ENCODE measurements at places on chromosomes 12 and 14.

GRCh38 chr14:105646175-105646574 is 119.8 kb downstream of the TMEM121 start:
- ATAC-seq: peak; percentile 39

GRCh38 chr12:28586481-28586880 is 396.2 kb downstream of the CCDC91 start:
- no peak for ATAC-seq

DNA sequence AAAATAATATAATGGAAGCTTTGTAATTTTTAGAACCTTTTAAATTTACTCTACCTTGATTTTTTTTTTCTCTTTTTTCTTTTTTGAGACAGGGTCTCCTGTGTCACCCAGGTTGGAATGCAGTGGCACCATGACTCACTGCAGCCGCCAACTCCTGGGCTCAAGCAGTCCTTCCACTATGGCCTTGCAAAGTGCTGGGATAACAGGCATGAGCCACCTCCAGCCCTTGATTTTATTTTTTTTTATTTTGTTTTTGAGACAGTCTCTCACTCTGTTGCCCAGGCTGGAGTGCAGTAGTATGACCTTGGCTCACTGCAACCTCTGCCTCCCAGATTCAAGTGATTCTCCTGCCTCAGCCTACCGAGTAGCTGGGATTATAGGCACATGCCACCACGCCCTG is 65.3 kb upstream of the TRAF3 start:
- ATAC-seq: no peak

- ATAC-seq: no peak
Measured at GRCh38 chr14:87994974-87995373, 2.0 kb upstream of the GALC start.

DNA sequence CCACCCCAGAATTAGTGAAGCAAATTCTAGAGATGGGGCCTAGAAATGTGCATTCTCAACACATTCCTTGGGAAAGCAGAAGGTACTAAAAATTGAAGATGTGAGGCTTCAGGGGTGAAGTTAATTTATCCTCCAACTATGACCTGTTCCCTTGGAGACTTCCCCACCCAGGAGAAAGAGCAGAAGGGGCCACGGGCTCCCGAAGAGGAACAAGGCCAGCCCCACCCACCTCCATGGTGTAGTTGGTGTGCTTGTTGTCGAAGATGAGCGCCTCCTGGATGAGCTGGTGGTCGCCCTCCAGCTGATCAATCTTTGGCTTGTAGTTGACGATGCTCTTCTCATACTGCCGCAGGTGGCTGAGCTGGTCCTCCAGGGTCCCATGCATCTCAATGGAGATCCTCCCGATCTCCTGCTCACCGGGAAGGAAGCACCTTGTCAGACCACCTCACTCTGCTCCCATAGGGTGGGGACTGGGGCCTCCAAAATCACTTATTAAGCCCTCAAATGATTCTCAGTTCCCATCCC is 87.8 kb upstream of the ZFP36L1 start:
- ATAC-seq: no peak

DNA sequence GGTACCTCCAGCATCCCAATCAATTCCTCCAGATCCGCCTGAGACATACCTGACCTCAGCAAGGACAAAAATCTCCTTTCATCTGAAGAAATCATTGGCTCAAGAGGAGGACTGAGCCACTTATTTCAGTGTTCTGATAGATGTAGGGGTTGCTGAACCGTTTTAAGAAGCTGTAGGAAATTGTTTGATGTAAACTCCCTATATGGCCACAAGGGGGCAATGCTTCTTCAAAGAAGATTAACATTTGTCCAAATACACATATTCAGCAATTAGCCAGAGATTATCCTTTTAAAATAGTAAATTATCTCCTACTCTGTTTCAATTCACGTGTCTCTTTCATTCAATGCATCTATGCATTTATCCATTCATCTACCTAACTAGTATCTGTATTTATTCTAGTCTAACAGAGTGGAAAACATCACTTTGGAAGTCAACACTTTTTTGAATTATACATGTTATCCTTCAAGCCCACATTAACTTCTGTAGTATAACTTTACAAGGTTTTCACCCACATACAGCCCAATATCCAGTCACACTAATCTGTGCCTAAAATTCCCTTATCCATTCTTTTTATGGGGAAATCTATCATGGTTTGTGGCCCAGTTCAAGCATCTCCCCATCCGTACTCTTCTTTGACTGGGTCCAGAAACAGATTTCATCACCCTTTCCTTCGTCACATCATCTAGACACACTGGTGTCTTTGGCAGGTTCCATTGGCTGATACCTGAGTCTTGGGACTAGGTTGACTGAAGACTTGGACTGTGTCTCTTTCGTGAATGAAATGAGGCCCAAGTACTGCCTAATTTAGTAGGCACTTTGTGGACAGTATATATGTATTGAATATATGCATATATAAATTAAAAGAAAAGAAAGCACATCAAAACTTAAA is 411.0 kb upstream of the OR4E1 start:
- ATAC-seq: no peak

GRCh38 chr14:100350276-100350926 is 27.3 kb downstream of the SLC25A47 start:
- peak; percentile 19 for ATAC-seq

DNA sequence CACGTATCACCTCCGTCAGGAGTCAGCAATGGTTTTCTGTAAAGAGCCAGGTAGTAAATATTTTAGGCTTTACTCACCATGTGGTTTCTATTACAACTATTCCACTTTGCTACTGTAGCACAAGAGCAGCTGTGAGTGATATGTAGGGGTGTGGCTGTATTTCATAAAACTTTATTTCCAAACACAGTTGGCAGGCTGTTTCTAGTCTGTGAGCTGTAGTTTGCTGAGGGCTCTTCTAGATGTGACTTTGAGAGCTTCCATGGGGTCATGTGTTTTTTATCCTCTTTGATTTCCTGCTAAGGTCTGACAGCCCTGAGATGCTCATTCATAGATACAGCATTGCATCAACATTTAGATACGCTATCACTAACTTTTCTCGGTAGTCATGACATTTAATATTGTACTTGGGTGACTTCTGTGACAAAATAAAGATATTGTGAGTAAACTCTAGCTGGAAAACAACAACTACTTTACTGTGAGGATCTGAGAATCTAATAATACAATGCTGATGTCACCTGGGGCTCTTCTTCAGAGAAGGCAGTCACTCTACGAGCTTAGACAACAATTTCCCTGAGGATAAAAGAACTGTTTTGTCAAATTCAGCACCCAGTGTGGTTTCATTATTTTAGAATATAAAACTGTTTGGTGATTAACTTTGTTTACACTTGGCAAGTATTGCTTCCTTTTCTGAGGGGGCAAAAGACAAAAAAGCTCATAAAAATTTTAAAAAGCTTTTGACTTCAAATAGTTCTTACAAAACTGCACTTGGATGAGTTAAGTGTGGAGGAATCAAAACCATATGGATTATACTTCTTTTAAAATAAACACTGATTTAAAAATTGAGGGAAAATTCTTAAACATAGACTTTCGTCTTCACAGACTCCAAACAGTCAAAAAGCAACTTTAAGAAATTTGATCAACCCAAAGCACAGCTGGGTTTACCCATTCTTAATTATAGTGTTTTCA is 231.2 kb upstream of the DCN start:
- ATAC-seq: peak; percentile 91

DNA sequence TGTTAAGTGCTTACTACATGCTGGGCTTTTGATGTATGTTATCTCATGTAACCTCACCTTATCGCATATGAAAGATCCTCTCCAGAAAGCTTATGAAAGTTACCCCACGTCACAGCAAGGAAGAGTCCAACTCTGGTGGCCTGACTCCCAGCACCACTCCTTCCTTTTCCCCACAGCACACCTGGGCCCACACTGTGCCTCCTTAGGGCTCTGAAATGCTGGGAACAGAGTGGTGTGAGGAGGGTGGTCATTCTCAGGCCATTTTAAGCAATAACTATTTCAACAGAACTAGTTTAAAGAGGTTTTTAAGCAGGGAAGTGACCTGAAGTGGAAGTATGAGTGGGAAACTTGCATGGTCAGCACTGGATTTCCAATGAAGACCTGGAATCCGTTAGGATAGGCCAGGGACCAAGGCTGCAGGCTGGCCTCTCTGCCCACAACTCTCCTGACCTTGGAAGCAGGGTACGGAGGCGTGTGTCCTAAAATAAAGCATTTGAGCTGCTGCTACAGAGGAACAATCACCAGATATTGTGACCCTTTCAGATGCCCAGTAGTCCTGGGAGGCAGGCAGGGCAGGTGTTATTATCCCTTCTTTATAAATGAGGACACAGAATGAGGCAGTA is 67.2 kb upstream of the TMEM263 start:
- ATAC-seq: no peak

DNA sequence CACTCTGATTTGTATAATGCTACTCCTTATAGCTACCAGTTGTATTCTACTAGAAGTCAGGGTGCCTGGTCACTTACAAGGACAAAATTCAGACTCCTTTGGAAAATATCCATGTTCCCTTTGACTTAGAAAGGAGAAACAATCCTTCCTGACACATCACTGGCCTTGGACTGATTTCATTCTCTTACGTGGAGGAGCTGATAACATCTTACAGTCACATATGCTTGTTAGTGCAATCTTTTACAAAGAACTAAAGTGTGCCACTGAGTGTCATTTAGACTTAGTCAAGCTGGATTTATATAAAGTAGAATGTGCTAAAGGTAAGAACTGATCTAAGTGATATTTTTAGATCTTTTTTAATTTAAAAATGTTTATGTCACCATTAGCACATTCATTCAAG is 131.0 kb upstream of the TMTC2 start:
- ATAC-seq: no peak

DNA sequence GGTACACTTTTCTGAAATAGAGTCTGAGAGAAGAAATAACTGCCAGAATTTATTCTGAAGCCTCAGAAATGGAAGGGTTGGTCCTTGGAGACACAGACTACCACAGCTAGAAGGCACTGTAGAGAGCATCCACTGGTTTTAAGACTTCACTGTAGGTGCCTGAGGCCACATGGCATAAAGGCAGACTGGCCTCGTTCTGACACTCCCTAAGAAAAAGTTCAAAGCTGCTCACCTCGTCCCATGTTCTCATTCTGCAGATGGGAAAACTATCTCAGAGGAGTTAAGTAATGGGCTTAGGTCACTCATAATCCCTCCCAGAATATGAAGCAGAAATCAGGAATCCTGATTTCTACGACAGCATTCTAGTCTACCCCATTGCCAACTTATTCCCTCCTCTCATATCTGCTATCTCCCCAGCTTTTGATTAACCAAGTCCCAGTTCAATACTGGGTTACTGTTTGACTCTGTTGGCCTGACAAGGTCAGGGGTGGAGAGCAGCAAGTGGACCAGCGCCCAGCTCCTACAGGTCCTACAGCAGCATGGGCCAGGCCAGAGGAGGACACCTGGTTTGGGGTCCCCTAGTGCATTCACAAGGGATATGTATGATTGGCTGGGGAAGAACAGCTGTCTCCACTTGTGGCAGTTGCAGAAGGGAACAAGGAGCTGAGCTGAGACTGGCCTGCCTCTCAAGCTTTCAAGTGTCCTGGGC is 3.7 kb downstream of the ITGA5 start:
- ATAC-seq: no peak
